Chondrocyte (in vitro differentiated cells): ENCODE measurements at places on chromosomes 16 and 17.

DNA sequence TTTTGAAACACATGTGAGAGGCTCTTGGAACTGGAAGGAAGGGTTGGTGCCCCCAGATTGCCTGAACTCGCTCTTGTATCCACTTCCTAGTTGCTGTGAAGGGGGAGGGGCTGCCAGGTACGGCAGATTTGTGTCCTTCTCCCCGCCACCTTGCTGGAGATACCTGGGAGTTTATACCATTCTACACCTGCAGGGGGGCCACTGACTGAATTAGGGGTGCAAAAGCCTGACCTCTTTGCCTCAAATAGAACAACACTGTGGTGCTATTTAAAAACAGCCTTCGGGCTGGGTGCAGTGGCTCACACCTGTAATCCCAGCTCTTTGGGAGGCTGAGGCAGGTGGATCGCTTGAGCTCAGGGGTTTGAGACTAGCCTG is 35.1 kb upstream of the IL34 start:
- no peak for DNase-seq

- DNase-seq: no peak
These were observed 1.9 kb downstream of the SRSF1 start for GRCh38 chr17:58005031-58005727.

DNA sequence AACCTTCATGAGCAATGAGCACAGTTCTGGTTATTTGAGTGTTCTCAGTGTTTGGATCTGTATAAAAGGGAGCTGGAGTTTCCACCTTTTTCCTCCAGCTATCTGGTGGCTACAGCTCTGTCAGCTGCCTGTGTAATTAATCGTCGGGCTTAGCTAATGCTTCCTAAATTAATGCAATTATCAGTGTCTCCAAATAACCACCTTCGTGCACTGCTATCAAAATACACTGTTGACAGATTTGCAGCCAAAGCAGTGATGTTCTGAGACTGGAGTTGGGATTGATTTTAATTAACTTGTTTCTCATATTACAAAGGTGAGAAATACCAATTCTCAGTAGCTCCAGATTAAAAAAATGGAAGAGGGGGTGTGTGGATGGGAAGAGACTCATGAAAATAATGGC is 325.8 kb downstream of the CBLN1 start:
- no peak for DNase-seq

DNA sequence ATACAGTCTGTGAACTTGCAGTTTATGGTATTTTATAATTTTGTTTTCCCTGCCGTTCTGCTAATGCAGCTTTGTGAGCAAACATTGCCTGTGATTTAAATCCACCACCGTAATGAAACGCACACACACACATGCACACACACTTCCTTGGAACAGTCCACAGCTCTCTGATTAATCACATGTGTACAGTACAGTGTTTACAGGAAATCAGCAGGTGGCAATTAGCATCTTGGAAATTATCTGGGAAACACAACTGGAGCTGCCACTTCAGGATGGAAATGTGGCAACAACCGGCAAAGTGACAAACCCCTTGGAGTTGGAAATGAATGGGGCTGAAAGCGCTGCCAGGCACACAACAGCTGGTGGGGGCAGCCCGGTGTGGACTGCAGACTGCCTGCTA is 12.9 kb upstream of the ZKSCAN2 start:
- DNase-seq: no peak
